T-cell (primary cell): ENCODE measurements at places on chromosomes 13 and 19.

DNA sequence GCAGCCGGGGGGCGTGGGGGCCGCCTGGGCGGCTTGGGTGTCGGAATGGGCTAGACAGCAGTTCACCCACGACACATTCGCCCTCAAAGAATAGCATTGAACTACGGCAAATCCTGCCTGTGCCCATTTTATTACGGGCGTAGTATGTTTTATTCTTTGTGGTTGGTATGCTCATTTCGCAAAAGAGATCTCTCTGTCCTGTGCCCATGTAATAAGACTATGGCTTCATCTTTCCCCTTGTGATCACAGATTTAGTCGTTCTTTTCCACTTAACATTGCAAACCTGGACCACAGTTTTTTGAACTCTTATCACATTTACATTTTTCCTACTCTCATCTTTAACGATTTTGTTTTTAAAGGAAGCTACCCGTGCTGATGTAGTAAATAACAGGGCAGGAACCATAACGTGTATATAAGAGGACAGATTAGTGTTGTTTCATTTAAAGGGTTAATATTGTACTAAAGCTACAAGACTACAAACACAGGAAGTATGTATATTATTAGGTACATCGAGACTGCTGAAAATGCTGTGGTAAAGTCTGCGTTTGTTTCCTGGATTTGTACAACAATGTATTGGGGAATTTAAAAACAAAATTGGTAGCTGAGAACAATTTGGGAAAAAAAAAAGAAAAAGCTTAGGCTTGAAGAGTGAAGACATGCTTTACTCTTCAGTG is 3.2 kb upstream of the MYCBP2 start:
- no peak for DNase-seq

DNA sequence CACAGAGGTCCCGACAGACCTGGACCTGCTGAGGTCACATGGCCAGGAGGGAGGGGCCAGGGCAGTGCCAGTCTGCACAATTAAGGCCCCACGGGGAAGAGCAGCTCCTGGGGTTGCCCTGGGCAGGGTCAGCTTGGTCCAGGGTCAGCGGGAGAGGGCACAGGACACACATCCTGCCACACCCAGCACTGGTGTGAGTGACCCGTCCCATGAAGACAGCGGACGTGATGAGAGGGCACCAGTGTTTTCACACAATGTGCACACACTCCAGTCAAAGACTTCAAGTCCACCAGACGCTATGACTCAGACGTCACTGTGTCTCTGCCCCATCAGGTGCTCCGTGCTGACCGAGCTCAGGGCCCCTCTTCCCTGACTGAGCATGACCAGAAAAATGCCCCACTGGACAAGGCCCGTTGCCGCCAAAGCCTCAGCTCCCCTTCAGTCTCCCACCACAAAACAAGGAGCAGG is 4.2 kb downstream of the TMEM259 start:
- DNase-seq = no peak

- DNase-seq = no peak
Observed at GRCh38 chr19:49432141-49433073, 7.2 kb downstream of the GFY start.

DNA sequence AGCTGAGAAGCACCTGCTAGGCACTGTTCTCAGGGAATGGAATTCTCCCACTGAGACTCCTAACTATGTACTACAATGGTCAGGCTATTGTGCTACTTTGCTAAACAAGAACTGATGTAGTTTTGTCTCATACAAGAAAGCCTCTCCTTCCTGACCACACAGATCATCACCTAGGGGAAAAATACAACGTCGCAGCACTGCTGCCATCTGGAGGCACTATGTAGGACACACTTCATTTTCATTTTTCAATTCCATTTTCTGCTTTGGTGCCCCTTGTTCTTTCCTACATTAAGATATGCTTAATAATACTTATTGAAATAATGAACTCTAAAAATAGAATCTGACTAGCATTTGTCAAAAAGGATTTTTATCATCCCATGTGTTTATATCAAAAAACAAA is 21.1 kb downstream of the PROSER1 start:
- DNase-seq = no peak

DNA sequence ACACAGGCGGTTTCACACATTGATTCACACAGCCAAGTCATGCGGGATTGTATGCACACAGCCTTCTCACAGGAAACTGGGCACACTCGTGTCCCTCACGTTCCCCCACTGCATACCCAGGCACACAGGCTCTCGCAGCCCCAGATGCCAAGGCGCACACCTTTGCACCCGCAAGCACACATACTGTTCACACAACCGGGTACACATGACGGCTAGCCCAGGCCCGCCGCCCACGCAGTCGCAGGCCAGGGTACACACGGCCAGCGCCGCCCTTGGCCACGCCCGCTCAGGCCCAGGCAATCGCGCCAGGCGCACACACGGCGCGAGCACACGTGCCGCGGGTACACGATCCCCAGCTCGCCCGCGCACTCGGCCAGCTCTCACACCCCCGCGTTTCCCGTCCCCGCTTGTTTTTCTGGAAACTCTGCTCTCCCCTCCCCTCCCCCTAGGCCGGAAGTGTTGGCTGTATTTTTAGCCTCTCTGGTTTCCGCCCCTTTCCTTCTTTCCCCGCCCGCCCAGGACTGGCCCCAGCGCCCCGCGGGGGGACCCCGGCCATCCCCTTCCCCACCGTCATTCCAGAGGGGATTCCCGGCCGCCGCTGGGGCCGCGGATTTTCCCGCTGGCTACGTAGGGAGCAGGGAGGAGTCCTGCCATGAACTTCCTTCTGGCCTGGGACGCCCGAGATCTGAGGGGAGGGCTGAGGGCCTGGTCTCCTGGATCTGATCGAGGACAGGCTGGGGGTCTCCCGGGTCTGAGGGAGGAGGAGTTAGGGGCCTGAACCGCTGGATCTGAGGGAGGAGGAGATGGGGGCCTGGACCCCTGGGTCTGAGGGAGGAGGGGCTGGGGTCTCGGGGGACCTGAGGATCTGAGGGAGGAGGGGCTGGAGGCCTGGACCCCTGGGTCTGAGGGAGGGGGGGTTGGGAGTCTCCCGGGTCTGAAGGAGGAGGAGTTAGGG is 4.0 kb upstream of the ZFP36 start:
- DNase-seq = peak; percentile 69

- DNase-seq = peak; percentile 87
Observed at GRCh38 chr19:48330012-48330681, 4.8 kb downstream of the EMP3 start.

- no peak for DNase-seq
Observed at GRCh38 chr19:19165396-19165795, 4.7 kb downstream of the MEF2B start.
